D721Med (cell line): ENCODE measurements at places on chromosomes 16 and 17.

GRCh38 chr17:6429266-6429665 lies 5.7 kb downstream of the AIPL1 start:
- DNase-seq, result peak; percentile 87

DNA sequence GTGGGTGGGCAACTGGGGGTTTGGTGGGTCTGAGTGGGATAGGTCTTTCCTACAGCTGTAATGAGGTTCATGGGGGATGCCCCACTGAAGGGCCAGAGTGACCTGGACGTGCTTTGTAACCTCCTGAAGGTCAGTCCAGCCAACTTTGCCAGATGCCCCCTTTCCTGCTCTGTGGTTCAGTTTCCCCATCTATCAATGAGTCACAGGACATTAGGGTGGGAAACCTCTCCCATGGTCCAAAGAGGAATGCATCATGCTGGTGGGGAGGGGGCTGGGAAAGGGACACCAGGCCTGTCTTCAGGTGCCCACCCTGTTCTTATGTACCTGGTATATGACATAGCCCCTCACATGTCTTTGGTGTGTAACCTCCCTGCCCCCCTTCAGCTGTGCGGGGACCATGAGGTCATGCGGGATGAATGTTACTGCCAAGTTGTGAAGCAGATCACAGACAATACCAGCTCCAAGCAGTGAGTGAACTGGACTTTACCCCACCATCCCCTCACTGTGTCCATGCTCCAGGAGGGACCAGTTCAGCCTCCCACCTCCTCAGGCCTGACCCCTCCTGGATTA lies 24.0 kb upstream of the ALKBH5 start:
- DNase-seq, result no peak

DNA sequence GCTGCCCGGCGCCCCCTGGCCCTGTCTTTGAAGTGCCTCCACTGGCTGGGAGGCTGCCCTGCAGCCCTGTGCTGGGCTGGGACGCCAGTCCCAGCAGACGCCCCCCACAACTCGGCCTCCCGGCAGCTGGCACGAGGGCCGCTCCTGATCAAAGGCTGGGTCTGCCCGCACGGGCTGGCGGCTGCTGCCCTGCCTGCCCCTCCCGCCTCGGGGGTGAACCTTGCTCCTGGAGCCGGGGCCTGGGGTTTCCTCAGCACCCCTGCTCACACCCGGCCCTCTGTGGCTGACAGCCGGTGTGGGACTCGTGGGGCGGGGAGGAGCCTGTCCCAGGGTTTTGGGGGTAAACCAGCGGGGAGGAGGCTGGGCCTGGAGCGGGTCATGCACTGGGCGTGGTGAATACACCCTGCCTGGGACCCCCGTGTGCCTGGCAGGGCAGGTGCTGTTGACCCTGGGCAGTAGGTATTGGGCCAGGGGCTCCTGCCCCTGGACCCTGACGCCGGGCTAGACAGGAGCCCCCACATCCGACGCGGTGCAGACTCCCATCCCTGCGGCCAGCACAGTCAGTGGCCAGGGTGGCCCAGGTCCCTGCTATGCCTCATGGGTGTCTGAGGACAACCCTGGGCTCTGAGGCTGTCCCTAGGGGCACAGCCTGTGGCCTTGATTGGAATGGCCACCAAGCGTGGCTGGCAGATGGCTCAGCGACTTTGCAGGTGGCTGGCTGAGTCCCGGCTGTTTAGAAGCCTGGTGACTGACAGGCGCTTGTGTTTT lies 21.7 kb downstream of the CENPX start:
- DNase-seq, result peak; percentile 81

DNA sequence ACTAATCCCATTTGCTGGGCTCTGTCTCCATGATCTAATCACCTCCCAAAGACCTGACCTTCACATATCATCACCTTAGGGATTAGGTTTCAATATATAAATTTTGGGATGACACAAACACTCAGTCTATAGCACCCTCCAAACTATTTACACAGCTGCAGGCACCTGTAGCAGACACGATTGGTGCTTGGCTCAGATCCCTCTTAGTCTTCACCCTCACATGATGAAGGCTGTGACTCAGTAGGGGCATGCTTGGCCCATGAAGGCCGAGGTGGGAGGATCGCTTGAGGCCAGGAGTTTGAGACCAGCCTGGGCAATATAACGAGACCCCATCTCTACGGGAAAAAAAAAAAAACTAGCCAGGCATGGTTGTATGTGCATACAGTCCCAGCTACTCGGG lies 73.5 kb downstream of the HS3ST2 start:
- no peak for DNase-seq

GRCh38 chr17:72120642-72121163 lies at the start of gene SOX9:
Gene SOX9 (plus strand): TSS chr17:72121020. CDS start chr17:72121392, 372 bp downstream.
- no peak for DNase-seq

DNA sequence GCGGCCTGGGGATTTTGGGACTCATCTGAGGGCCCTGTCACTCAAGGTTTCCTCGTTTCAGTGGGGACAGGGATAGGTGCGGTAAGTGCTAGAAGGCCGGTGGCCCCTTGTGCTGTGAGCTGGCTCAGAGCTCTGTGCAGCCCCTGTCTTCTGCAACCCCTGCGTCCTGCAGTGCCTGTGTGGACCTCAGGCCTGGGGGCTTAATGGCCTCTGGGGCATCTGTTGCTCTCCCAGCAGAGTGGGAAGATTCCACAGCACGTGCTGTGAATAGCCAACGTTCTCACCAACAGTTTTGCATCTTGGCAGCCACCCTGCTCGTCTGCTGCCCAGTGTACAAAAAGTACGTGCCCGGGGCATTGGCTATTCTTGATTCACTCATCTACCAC lies 4.9 kb downstream of the FOXC2 start:
- DNase-seq, result no peak

DNA sequence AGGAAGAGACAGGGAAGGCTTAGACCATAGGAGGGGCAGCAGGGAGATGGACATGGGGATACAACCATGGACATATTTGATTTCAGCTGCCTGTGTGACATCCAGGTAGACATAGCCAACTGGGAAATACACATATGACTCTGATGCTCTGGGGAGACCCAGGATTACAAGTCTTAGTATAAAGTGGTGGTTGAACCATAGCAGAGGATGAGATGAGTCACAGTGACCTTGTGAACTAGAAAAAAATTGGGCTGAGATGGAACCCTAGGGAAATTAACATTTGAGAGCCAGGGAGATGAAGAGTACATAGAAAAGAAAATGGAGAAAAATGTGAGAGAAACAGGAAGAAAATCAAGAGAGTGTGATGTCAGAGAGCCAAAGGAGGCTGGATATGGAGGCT lies 10.2 kb downstream of the MARCHF10 start:
- no peak for DNase-seq

DNA sequence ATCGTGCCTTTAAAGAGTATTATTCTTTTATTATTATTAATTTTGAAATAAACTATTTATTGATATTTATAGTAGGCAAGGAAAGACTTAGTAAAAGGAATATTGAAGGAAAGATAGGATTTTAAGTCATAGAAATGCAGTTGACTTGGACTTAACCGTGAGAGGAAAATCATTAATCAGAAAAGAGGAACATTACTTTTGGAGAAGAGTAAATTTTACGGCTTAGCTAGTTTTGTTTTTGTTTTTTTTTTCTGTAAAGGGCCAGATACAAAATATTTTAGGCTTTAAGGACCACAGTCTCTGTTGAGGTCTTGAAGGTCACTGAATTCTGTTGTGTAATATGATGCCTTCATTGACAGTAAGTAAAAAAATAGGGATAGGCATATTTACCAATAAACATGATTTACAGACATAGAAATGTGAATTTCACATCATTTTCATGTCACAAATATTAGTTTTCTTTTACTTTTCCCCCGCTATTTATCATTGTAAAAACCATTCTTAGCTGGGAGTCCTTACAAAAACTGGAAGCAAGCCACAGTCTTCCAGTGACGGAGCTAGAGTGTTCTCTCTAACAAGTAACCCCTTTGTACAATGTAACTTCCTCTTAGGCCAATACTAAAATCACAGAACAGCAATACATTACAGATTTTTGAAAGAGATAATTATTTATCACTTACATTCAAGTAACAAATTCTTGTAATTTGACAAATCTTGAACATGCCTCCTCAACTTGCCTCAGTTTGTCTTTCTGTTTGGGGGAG lies 2.3 kb upstream of the KCNJ16 start:
- no peak for DNase-seq

DNA sequence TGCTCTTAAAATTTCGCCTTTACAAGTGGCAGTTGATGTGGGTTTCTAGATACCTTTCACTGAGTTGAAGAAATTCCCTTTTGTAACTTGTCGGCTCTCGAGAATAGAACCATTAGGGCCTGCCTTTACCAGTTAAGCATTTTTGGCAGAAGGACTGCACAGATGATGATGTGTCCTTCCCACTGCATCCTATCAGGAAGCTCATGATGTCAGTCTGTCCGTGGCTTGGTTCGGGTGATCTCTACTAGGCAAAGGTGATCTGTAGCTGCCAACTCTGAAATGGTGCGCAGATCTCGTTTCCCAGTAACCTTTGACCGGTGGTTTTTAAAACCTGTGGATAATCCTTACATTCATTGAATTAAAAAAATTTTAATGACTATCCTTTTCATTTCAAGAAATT lies 49.7 kb downstream of the ZNRF1 start:
- DNase-seq, result no peak

DNA sequence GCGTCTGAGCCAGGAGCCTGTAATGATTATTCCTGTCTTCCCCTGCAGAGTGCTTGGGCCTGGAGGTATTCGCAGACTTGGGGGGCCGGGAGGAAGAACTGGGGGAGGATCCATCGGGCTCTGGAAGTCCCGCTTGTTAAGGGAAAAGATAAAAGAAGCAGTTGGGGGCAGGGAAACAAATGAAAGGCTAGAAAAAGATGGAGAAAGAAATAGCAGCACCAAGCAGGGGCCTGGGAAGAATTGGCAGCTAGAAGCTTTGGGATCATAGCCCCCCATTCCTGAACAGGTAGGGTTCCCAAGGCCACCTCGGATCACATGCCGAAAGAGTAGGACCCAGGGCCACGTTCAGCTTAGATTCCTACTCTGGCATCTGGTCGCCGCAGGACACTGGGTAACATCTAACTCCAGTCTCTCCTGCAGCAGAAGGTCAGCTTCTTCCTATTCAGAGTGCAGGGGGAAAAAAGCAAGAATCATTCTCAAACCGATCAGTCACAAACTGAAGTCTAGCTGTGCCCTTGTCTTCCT lies 23.6 kb downstream of the ADAM11 start:
- no peak for DNase-seq

DNA sequence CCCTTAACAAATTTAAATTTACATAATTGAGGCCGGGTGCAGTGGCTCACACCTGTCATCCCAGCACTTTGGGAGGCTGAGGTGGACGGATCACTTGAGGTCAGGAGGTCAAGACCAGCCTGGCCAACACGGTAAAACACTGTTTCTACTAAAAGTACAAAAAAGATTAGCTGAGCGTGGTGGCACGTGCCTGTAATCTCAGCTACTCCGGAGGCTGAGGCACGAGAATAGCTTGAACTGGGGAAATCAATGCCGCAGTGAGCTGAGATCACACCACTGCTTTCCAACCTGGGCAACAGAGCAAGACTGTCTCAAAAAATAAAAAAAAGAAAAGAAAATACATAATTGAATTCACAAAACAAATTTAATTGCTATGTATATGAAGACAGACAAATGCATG lies 56.3 kb upstream of the KIFC3 start:
- DNase-seq, result no peak

- DNase-seq, result peak; percentile 61
Observed at GRCh38 chr17:50550661-50551432, 3.9 kb downstream of the SPATA20 start.

GRCh38 chr17:27993723-27994310 lies 48.7 kb upstream of the NLK start:
- DNase-seq, result no peak

- DNase-seq, result no peak
Observed at GRCh38 chr17:27323538-27324215, 29.8 kb downstream of the WSB1 start.

GRCh38 chr16:183005-183404 lies 2.7 kb downstream of the HBQ1 start:
- no peak for DNase-seq

- no peak for DNase-seq
Observed at GRCh38 chr17:16371742-16372141, 9.1 kb upstream of the UBB start.

- DNase-seq, result no peak
Observed at GRCh38 chr16:24309258-24310142, 53.4 kb downstream of the CACNG3 start.

- DNase-seq, result no peak
Observed at GRCh38 chr17:46869296-46869695, 17.9 kb downstream of the WNT9B start.

- no peak for DNase-seq
Observed at GRCh38 chr16:19805459-19806162, 79.0 kb downstream of the GPRC5B start.

GRCh38 chr17:69314246-69315065 lies 12.5 kb downstream of the ABCA5 start:
- DNase-seq, result no peak

GRCh38 chr17:70872103-70872502 lies 702.8 kb downstream of the KCNJ2 start:
- DNase-seq, result no peak

- no peak for DNase-seq
Observed at GRCh38 chr17:59829217-59830006, 63.3 kb downstream of the TUBD1 start.

GRCh38 chr16:87367529-87367928 lies 16.0 kb downstream of the FBXO31 start:
- no peak for DNase-seq

- no peak for DNase-seq
Observed at GRCh38 chr17:66306446-66306845, 4.0 kb downstream of the PRKCA start.

DNA sequence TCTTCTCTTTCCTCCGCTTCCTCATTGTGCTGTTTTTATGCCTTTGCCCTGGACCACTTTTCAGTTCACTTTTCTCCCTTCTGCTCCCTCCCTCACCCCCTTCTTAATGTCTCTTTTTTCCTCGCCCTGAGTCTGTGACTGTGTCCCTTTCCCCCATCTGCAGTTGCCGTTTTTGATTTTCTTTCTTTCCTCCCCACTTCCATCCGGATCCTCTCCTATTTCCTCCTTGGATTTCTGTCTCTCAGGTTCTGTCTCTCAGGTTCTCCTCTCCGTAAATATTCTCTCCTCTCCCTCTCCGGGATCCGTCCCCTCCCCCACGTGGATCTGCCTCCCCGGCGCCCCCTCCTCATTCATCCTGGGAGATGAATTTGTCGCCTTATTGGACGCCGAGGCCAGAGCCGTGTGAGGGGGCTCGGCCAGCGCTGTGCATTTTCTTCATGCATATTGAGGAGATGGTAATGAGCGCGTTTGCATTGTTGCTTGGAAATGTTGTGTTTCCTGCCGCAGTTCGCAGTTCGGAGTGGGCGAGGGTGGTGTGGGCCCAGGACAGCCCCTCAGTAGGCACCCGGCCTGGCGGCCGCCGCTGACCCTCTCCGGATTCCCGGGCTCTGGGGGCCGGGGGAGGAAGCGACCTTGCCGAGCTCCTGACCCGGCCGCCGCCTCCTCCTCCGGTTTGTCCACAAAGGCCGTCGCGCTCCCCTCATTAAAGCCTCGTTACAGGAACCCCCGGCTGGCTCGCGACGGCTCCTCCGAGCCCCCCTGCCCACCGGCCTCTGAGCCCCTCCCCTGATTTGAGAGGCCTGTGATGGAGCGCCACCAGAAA lies 4.5 kb upstream of the IRX3 start:
- no peak for DNase-seq

GRCh38 chr16:12341423-12341822 lies 364.9 kb downstream of the SNX29 start:
- DNase-seq, result no peak

- DNase-seq, result no peak
Observed at GRCh38 chr16:81181013-81181720, 57.3 kb upstream of the BCO1 start.
